Amygdala (tissue), 56 donors: ENCODE measurements at places on chromosomes 5 and 9.

DNA sequence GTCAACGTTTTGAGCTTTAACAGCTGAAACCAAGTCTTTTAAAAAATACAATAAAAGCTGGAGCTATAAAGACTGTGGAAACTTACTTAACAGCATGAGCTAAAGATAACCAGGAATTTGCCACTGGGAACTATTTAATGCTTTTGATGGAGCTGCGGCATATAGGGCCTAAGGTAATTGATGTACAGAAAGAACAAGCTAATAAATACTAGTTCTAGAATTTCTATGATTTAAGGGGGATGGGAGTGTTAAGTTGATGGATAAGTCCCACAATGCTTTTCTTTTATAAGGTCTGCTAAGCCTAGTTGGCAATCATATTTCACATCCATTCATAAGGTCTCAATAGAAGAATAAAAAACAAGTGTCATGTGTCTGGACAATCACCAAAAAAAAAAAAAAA is 334.0 kb upstream of the DMAC1 start:
- DNase-seq: no peak

DNA sequence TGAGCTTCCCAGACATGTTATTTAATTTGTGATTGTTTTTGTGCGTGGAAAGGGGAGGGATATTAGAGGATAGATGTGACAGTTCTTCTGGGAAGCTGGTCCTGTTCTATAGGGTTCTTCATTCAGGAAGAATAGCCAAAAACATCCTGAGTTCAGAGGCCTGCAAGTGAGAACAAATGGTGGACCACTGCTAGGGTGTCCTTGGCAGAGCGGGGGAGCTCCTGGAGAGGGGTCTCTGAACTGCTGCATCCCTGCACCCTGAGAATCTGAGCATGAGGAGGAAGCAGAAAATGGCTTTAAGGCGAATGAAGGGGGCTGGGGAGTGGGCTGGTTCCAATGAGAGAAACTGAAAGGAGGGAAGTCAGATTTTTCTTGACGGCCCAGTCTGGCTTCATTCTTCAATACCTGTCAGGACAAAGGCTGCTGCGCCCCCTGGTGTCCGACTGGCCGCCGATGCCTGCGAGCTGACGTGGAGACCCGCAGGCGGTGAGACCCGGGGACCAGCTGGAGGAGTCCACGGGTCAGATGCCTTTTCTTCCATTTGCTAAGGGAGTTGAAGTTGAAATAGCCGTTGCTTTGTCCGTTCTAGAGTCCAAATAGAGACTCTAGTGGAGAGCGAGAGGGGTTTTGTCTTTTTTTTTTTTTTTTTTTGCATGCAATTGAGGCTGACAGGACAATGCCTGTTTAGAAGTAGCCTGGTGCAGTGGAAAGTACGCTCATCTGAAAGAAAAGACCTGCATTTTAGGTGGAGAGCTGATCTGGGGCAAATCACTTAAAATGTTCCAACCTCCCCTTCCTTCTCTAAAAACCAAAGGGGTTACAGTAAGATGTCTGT is 39.5 kb upstream of the NFIB start:
- peak; percentile 87 for DNase-seq

GRCh38 chr5:14727928-14728458 is 63.5 kb downstream of the OTULIN start:
- no peak for DNase-seq

DNA sequence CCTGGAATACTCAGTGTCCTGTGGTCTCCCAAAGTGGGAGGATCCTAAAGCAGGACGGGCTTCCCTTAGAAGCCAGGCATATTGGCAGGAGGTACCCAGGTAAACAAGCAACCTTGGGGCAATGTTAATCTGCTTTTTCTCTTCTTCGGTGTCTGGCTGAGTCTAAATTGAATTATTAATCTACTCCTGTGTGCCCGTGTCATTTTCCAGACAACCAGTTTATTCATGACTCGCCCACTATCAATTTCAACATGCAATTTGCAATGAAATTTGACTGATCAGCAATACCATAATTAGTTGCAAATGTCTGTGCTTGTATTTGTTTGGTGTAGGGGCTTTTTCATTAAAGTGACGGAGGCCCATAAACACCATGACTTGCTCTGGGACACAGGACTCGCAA is 32.9 kb upstream of the JADE2 start:
- no peak for DNase-seq

- no peak for DNase-seq
Measured at GRCh38 chr5:98796197-98796972, 22.9 kb downstream of the RGMB start.

DNA sequence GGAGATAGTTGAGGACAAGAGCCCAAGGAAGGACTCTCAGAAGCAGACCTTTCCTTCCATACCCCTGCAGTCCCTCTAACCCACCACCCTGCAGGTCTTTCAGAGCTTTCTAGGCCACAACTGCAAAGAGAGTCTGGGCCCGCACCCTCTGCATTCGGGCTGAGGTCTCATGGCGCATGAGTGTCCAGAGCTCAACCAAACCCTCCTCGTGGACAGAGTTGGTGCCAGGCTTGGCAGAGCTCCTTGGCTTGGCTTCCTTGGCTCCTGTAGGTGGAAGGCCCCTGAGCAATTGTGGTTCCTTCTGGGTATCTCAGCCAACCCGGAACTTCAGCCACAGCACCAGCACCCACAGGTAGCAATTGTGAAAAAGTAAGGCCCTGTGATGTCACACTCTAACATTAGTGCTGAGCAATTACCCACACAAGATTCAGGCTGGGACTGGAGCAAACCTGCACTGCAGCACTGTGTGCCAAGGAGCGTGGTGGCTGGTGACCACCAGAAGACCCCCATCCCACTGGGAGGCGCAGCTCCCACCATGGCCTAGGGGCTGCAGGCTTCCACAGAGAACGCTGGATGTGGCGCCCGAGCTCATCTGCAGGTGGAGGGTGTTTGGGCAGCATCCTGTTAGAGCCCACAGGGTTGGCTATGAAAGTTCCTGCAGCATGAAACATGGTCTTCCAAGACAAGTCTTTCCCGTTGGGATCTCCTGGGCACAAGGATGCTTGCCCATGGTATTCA is 38.8 kb downstream of the FOXI1 start:
- DNase-seq: no peak

DNA sequence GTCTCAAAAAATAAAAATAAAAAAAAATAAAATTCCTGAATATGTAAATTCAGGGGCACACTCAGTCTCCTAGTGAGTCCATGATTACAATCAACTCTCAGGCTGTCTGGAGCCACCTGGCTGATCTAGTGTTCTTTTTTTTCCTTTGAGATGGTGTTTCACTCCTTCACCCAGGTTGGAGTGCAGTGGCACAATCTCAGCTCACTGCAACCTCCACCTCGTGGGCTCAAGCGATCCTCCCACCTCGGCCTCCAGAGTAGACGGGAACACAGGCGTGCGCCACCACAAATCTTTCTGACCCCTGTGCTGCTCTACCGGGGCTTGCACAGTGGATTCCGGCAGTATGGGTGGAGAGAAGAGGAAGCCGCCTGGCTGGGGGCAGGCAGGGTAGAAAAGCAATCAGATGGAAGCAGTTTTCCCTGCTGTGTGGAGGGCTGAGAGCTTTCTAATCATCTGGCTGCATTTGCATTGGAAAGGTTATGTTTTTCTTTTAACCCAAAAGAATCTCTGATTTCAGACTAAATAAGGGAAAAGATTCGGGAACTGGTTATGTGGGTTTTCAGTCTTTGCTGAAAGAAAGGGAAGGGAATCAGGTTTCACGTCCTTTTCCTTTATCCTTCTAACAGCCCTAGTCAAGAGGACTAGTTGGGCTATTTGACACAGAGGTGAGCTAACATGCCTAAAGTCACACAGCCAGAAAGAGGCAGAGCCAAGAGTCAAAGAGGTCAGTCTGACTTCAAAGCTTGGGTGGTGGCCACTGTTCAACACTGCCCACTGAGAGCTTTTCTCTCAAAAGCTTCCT is 26.3 kb upstream of the CORO2A start:
- DNase-seq: no peak

GRCh38 chr5:140641716-140642115 is 2.5 kb downstream of the TMCO6 start:
- no peak for DNase-seq

DNA sequence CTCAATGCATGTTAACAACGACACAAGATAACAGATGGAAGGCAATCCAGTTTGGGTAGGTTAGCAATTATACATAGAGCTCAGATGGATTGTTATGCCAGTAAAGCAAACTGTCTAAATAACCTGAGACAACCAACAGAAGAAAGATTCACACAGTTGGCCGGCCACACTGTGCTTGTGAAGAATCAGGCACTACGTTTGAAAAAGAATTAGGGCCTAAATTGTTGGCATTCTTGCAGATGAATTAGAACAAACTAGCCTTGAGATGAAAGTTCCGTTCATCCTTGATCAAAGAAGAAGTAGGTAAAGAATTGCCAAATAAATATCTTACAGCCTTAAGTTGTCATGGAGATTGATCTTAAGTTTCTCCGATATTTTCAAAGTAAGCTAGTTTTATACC is 210.6 kb downstream of the CDH18 start:
- no peak for DNase-seq

DNA sequence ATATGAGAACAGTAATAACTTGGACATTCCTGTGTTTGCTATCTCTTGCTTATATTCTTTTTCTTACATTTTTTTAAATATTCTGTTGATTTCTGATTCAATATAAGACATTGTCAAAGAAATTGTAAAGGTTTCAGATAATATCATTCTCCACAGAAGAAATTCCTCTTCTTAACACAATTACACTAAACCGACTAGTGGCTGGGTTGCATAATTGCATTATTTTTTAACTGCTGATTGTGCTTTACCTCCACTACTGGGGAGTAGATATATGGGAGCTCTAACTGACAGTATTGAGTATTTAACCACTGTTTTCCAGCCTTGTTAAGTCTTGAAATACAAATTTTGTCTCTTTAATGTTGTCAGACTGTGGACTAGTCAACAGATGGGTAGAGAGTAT is 723.8 kb upstream of the EDIL3 start:
- no peak for DNase-seq

DNA sequence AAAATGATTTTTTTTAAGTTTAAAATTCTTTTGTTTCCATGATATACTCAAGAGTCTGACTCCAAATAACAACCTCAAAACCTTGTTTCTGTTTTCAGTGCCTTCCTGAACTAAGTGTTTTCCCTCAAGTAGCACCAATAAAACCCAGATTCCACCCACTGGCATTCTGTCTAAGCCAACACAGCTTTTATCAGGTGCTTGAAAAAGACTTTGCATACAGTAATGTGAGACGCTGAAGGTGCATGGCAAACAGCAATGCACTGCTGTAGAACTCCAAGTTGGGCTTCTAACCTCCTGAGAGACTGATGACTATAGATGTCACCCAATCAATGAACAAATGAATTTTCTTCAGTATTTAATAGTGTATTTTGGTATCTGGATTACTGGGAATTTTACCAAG is 95.7 kb downstream of the NFIB start:
- no peak for DNase-seq

- no peak for DNase-seq
Measured at GRCh38 chr9:35091536-35091935, 4.9 kb downstream of the PIGO start.

- no peak for DNase-seq
Measured at GRCh38 chr5:133559960-133560359, 52.4 kb downstream of the FSTL4 start.

DNA sequence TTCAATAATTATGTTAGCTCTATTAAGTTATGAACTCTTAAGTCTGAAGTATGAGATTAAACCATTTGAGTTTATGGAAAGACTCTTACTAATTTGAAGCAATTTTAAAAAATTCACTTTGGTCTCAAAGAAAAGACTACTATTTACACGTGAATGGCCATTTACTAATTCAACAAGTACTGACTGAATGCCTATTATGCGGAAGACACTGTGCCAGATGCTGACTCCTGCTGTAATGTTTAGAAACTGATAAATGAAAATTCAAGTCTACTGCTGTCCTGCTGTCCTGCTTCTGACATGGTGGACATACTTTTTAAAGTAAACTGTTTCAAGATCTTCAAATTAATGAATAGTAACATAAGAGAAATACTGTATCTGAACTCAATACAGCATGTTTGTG is 116.2 kb downstream of the MPDZ start:
- DNase-seq: no peak

GRCh38 chr5:171264843-171265242 is 44.2 kb upstream of the TLX3 start:
- DNase-seq: no peak

DNA sequence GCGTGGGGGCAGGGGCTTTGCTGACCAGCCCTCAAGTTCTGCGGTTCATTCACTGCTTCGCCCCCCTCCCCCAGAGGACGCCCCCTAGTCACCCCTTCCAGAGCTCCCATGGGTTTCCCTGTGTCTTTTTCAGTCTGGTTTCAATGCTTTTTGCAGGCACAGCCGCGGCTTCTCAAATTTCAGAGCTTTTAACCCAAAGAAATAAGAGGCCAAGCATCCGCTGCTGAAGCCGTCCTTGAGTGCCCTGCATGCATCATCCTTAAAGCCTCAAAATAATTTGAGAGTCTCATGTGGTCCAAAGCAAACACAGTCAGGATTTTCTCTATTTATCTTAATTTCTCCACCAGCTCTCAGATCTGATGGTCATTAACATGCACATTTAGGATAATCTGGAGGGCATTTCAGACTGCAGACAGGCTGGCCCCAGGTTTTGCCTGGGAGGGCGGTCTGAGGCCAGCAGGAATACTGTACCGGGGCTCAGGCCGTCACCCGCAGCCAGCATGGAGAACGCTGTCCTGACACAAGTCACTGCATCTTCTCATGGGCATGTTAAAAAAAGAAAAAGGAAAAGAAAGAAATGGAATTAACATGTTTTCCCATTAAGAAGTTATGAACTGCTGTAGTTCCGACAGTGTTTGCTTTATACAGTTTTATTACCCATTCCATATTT is 420.8 kb upstream of the IRX4 start:
- DNase-seq: no peak

- no peak for DNase-seq
Measured at GRCh38 chr9:7216004-7216841, 458.4 kb downstream of the KDM4C start.

- no peak for DNase-seq
Measured at GRCh38 chr9:14532456-14533115, 160.6 kb downstream of the ZDHHC21 start.

GRCh38 chr5:163193886-163194285 is 243.5 kb upstream of the CCNG1 start:
- no peak for DNase-seq

DNA sequence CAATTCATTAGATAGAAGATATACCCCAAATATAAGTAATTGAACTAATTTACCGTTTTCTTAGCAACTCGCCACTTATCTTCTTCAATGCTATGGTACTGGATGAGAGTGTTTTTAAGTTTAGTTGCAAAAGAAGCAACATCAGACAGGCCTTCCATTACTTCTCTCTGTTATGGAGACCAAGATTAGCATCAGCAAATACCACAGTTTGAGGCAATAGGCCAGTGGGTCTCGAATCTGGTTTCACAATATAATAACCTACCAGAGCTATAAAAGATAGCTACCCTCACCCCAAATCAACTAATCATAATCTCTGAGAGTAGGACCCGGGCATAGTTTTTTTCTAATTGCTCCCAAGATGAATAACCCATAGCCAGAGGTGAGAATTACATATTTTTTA is 5.1 kb downstream of the STARD4 start:
- DNase-seq: no peak

- DNase-seq: no peak
Measured at GRCh38 chr5:89722538-89722937, 687.0 kb downstream of the CETN3 start.
